ENCODE measurements at places on chromosomes 4 and X.

GRCh38 chr4:144223661-144224060, 83.1 kb upstream of the GYPA start:
- no peak for DNase-seq

DNA sequence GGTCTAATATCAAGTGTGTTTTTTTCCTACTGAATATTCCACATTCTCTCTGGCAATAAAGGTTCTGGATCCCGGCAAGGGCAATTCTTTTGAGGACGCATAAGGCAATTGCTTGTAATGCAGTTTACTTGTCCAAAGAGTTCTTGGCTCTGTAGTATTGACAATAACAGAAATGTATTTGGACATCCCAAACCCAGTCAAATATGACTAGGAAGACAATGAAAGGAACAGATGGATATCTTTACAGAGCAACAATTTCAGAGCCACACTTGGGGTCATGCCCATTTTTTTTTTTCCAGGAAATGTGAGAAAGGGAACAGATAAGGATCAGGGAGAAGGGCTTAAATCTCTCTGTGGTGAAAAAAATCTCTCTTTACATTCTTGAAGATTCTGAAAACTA, 12.2 kb downstream of the GK2 start:
- DNase-seq: no peak

GRCh38 chrX:4314586-4314985, 601.1 kb upstream of the PRKX start:
- no peak for DNase-seq

DNA sequence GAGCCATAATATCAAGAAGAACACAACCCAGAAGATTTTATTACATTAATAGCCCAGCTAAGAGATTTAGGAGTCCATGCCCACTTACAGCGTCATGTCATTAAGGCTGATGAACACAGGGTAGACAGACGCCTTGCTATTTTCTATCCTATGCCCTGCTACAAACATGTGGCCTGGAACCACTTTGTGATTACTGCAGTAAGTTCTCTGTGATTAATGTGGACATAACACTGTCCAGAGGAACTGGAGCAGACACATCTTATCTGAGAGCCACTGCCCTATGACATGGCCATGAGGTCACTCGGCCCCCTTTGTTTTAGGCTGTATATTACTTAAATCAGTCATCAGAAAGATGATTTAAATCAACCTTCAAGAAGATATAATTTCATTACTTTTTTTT, 211.7 kb downstream of the MAML3 start:
- no peak for DNase-seq

DNA sequence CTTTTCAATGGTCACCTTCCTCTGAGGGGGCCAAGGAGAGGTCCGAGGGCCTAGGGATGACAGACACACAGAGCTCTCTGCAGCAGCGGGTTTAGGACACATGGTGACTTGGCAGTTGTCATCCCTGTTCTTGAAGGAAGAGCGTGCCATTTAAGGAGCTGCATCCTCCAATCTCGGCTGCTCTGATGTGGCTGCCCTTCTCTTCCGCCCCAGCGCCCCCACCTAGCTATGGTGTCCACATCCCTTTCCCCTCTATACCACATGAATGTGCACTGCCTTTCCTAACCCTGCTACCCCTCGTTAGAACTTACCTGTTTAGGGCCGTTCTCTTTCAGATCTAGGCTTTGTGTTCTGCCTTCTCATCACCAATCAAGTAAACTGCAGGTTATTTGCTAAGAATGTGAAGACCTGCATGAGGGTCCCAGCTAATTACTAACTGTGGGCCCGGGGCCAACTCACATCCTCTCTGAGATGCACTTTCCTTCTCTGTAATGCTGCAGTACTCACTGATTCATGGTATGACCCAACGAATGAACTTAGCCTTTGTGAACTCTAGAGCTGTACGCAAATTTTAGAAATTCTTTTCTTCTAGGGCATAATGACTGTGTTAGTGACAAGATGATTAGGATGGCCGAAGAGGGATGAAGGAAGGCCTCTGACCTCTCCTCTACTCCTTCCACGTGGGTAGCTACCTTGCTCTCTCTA, 38.2 kb downstream of the CHST7 start:
- no peak for DNase-seq

- DNase-seq: no peak
Observed at GRCh38 chr4:76458825-76459224, 23.8 kb downstream of the SHROOM3 start.

DNA sequence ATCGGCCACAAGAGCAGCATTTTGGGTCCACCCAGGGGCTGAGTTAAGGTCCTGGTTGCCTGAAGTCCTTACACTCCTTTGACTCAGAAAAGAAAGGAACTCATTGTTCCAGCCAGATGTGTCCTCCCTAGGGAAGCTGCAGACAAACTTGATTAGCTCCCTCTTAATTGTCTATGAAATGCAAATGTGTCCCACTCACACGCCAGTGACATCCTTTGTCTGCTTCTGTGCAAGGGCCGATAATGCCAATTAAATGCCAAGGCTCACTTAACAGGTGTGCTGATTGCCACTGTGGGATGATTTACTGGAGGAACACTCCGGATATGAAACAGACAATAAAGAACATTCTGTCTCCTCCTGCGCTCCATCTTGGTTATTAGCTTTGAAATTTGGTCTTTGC, 332.9 kb upstream of the CPEB2 start:
- no peak for DNase-seq

DNA sequence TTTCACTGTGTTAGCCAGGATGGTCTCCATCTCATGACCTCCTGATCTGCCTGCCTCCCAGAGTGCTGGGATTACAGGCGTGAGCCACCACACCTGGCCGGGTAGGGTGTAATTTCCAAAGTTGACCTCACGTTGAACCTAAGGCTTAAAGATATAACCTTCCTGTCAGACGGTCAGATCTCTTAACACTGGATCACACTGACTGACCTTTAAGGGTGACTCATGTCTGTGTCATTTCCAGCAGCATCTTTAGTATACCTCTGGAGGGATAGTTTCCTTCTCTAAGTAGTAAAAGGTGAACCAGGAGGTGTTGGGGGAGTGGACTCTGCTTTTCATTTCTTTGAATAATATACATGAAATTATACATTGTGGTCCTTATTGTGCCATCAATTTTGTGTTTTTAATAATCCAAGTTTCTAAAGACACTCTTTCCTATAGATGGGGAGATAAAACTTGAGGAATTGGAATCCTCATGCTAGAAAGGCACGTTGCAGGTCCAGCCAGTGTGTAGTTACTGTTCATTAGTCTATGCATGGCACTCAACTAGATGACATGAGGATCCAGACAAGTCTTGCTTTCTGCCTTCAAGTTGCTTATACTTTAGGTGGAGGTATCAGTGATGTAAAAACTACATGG, 45.7 kb downstream of the ARHGAP10 start:
- DNase-seq: no peak

DNA sequence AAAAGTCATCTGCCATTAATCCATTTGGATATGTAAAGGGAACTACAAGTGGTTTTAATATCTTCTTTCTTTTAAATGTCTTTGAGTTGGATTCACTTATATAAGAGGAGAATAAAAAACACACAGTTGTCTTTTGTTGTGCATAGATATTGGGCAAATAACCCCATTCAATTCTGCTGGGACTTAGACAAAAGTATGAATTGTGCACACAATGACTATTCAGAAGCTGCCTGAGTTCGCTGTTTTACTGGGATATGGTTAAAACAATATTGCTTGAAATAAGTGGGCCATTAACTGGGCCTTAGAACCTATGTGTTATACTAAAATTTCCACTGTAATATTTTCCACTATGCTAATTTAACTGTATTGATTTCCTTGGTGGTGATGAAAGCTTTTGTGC, 71.7 kb downstream of the PCYT1B start:
- DNase-seq: no peak

DNA sequence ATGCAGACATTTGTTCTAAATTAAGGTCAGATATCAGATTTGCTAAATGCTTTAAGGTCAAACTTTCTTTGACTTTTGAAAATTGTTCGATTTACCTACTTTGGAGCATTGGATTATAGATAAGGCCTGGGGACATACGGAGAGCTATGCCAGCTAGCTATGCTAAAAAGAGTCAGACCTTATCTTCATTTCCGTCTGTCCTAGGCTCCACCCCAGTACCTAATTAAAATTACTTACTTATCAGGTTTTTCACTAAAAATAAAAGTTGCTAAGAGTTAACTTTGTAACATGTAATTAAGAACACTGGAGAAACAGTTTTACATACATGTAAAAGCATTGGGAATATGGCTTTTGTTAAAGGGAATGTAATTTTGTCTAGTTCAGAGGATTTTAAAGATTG, 7.1 kb upstream of the TMEM35A start:
- DNase-seq: no peak

- DNase-seq: no peak
Observed at GRCh38 chrX:40460926-40461325, 119.8 kb upstream of the ATP6AP2 start.

DNA sequence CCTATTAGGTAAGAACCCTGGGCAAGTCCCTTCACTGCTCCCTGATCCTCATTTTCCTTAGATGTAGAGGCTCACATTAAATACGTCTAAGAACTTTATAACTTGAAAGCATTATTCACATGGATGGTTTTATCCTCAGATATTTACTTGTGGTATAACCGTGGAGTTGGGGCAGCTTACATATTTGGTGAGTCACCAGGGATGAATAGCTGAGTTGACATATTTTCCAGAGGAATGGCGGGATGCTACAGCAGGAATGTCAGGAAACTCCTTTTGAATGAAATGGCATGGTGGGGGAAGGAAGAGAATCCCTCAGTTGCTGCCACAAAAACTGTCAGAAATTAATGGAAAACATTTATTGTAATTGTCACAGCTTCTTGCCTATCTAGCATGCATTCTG, 165.3 kb upstream of the RPS6KA3 start:
- no peak for DNase-seq

DNA sequence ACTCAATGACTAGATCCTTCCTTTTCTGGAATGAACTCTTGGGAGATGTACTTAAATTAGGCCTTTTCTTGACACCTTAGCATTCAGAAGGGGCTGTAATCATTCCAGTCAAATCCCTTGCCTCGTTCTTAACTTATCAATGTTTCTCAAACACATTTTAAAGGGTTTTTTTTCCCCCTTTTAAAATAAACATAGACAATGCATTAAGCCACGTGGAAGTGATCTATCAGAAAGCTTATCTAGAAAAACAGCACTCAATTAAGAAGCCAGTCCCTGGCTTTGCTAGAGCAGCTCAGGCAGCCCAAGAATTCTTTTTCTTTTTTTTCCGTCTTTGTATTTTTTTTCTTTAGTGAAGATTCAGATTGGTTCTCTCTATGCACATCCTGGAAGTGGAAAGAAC, 118.2 kb downstream of the PCDH7 start:
- DNase-seq: no peak

DNA sequence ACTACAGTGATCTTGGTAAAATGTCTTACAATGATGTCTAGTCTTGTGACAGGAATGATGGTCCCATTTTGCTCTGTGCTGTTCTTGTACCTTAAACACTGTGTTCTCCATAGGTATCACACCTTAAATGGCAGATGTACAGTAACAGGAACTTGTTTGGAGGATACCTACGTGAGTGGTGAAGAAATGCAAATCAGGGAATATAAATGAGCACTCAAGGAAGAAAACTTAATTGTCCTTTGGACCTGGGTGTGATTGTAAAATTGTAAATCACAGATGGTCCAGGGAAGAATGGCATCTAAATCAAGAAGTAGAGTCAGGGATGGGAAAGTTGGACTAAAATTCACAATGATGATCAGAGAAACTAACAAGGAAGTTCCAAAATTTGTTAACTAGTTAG, 12.7 kb downstream of the HPGDS start:
- DNase-seq: no peak

DNA sequence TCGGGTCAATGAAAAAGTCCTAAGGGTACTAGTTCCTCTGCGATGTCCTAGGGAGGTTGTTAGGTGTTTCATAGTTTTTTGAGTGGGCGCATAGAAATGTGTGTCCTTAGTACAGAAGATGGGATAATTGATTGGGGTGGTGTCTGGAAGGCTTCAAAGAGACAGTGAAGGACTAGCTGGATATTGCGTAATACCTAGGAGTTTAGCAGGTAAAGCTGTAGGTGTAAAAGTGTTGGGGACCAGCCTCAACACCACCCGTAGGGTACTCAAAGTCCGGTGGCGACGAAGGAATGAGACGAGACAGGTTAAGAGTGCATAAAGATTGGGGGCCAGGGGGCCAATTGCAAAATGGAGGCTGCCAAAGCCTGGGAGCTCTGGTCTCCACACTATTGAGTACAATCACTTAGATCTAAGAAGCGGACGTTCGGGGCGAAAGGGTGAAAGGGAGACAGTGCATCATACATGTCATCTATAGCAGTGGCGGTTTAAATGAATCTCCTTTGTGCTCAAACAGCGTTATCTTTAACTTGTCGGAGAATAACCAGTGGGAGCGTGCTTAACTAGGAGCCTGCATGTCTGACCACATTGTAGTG, 1.0 kb downstream of the TRMT44 start:
- no peak for DNase-seq

DNA sequence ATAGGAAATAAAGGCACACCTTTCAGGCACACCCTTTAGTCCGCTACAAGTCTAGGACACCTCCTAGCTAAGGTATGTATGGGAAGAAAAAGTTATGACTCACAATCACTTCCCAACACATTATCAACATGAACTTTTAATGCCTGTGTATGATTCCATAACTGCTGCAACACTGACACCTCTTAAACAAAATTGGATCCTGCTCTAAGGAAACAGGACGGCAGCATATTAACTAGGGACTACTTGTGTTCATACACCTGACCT, 2.4 kb upstream of the PPP3CA start:
- DNase-seq: no peak

- DNase-seq: no peak
Observed at GRCh38 chr4:24209131-24209530, 319.3 kb upstream of the PPARGC1A start.

GRCh38 chr4:166153548-166153947, 280.5 kb downstream of the TLL1 start:
- DNase-seq: no peak

GRCh38 chrX:90040807-90041206, 119.1 kb downstream of the TGIF2LX start:
- DNase-seq: no peak

DNA sequence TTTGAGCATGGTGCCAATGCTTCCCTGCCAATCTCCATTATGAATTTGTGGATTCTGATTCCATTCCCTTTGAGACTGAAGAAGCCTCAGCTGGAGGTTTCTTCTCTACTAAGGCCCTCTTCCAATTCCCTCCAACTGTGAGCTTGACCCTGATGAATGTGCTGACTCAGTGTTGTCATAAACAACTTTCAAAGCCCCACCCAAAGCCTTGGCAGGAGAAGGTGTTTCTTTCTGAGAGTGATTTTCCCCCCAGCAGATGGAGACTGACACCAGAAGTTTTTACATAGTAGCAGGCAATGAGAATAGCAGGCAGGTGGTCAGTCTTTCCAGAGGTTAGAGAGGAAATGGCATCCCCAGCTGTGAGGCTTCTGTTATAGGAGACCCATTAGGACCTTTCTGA, 53.1 kb downstream of the OCRL start:
- DNase-seq: peak; percentile 60

All from vagina (tissue), 2 donors.